Choroid plexus epithelial cell (primary cell): ENCODE measurements at places on chromosomes 13 and 19.

DNA sequence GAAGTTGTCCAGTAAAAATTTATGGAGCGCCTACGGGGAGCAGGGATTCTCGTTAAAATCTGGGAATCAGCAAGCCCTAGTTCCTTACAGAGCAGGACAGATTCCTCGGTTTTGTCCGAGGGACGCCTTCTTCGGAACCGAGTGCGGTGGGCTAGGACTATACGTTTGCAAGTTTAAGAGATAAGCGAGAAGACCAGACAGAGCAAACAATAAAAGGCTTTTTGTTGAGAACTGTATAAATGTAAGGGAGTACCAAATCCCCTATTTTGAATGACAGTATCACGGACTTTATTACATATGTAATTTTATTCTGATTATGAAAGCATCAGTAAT, 971 bp upstream of the ANKRD10 start:
- no peak for DNase-seq

GRCh38 chr19:33060586-33060985, 4.1 kb downstream of the RHPN2 start:
- DNase-seq: no peak

- no peak for DNase-seq
Observed at GRCh38 chr19:33297401-33298145, 4.8 kb downstream of the CEBPA start.

DNA sequence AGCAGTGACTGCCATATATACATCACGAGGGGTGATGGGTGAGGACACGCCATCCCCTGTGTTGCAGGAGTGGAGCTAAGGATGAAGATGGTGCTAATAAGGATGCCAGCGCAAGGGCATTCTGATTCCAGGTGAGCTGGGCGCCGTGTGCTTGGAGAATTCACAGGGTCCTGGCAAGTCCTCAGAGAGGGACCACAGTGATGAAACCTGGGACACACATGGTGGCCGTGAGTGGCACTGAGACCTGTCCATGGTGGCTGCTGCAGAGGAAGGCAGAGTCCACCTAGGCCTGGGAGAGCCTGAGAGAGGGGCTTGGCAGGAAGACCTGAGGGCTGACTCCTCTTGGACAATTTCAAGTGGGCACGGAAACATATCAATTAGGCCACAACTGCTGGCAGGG, 65.2 kb downstream of the RFX2 start:
- DNase-seq: no peak

- DNase-seq: no peak
Observed at GRCh38 chr19:39407410-39407659, 688 bp downstream of the ZFP36 start.

DNA sequence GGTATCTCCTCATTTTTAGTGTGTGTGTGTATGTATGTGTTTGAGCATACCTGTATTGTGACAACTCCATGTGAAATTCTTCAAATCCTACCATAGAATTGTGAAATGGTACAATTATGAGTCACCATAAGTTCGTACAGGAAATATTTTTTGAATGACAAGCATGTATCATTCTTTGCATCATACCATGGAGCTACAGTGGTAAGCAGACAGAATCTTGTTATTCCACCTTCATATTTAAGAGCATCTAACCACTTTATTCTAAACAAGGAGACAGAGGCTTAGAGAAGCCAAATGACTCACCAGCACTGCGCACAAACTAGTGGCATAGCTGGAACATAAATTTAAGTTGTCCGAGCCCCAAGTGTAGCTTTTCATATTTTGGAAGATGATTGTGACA, 4.5 kb upstream of the EPSTI1 start:
- peak; percentile 96 for DNase-seq

GRCh38 chr13:26760832-26761582, 421 bp upstream of the GPR12 start:
- no peak for DNase-seq

GRCh38 chr13:31827707-31828106, 88.4 kb downstream of the RXFP2 start:
- no peak for DNase-seq

- no peak for DNase-seq
Observed at GRCh38 chr19:13622766-13623715, 116.8 kb upstream of the CACNA1A start.

DNA sequence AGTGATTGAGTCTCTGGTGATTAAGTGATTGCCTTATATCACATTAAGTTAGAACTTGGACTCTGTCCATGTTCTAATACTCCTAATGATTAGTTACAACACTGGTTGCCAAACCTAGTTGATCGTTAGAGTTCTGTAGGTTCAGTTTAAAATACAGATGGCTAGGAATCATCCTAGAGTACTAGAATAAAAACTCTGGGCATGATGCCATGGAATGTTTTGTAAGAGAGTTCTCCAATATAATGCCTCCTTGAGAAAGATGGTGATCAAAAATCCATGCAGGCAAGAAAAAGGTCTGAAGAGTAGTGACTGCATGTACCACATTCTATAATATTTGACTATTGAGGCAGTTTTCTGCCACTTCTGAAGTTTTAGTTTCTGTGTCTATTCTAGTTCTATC, 176.3 kb downstream of the GPC5 start:
- peak; percentile 28 for DNase-seq

DNA sequence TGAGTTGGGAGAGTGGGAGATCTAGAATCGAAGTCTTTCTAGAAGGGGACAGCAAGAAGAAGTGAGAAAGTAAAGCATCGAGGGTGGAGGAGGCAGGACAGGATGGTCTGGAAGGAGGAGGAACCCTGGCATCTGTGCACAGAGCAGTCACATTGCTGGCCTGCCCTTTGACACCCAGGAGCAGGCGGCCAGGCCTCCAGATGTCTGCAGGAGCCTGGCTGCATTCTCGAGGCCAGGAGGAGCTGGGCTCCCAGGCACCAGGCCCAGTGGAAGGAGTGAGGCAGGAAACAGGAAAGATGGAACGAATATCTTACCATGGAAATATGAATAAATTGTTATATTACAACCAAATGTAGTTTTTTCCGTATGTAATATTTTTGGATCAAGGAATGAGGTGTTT, 27.7 kb upstream of the ARGLU1 start:
- DNase-seq: no peak

DNA sequence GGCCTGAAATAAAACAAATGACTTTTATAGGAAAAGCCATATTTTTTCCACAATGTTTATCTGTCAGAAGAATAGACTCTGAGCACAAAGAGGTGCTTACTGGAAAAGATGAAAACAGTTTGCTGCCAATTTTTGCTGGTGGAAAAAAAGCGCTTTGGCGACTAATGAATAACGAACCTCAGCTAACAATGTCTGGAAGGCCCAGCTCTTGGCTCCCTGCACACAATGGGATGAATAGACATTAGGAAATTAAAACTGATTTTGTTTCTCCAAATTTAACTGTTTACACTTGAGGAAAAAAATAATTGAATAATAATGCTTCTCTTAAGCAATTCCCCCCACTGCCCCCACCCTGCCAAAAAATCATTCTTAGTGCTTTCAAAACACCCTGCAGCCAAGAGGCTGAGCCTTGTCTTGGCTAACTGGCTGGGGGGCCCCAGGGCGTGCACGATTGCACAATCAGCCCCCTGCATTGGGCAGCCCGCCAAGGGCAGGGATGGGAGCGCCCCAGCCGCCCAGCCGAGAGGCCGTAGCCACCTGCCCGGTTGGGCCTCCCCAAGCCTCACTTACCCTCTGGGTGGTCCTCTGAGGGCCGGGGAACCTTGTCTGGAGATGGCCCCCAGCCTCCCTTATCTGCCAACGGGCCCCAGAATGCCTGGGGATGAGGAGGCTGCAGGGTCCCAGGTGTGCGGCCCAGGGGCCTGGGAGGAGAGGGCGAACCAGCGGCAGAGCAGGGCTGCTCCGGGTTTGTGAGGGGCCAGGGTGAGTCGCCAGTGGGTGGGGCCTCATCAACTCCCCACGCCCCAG, 16.8 kb downstream of the CEBPG start:
- DNase-seq: no peak

- no peak for DNase-seq
Observed at GRCh38 chr13:19184176-19184575, 2.6 kb upstream of the TUBA3C start.

DNA sequence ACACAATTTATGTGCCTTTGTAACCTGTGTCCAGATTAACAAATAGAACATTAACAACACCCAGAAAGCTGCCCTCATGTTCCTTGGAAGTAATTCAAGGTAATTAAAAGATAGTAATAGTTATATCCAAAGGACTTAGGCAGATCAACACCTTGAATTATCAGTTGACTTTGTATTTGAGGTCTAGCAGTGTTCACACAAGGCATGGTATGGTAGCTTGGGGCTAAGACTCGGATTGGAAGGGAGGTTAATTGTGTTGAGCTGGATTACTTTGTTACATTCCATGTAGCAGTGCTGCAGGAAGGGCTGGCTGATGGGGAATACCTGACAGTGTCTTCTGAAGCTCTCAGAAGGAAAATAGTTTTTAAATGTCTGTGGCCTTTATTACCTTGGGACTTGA, 16.8 kb downstream of the SLC25A15 start:
- no peak for DNase-seq

- DNase-seq: no peak
Observed at GRCh38 chr19:35313587-35313986, 15.4 kb upstream of the CD22 start.

- DNase-seq: peak; percentile 55
Observed at GRCh38 chr13:52665325-52665724, 12.7 kb downstream of the SUGT1 start.

DNA sequence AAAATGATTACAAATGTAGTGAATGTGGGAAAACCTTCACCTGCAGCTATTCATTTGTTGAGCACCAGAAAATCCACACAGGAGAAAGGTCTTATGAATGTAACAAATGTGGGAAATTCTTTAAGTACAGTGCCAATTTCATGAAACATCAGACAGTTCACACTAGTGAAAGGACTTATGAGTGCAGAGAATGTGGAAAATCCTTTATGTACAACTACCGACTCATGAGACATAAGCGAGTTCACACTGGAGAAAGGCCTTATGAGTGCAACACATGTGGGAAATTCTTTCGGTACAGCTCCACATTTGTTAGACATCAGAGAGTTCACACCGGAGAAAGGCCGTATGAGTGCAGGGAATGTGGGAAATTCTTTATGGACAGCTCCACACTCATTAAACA, 9.2 kb downstream of the ZNF548 start:
- DNase-seq: no peak

DNA sequence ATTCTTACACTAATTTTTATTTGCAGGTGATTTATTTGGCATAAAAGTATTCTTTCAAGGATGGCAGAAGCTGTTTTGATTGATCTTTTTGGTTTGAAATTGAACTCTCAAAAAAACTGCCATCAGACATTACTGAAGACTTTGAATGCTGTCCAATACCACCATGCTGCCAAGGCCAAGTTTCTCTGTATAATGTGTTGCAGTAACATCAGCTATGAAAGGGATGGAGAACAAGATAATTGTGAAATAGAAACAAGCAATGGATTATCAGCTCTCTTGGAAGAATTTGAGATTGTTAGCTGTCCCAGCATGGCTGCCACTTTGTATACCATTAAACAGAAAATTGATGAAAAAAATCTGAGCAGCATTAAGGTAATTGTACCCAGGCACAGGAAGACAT, 1.2 kb downstream of the LACC1 start:
- no peak for DNase-seq

- no peak for DNase-seq
Observed at GRCh38 chr13:83867708-83868107, 14.6 kb downstream of the SLITRK1 start.

GRCh38 chr13:66995203-66995611, 234.9 kb downstream of the PCDH9 start:
- no peak for DNase-seq

DNA sequence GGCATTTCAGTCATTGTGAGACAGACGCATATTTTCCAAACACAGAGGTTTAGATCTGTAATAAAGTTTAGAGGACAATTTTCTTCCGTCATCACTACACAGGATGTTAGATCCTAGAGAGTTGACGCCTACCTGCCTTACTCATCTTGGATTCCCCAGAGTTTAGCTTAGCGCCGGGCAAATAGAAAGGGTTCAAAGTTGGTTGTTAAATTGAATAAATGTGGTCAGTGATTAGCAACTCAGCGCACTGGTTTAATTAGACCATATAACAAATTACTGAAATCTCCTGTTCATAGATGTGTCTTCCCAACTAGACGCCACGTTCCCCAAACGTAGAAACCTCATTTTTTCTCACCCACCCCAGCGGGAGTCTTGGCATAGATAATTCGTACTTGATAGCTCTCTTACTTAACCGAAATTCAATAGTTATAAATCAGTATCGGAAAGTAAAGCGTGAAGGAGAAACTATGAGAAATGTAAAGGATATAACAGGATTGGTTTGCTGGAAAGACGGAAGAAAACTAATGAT, 726 bp upstream of the UFM1 start:
- DNase-seq: peak; percentile 40

DNA sequence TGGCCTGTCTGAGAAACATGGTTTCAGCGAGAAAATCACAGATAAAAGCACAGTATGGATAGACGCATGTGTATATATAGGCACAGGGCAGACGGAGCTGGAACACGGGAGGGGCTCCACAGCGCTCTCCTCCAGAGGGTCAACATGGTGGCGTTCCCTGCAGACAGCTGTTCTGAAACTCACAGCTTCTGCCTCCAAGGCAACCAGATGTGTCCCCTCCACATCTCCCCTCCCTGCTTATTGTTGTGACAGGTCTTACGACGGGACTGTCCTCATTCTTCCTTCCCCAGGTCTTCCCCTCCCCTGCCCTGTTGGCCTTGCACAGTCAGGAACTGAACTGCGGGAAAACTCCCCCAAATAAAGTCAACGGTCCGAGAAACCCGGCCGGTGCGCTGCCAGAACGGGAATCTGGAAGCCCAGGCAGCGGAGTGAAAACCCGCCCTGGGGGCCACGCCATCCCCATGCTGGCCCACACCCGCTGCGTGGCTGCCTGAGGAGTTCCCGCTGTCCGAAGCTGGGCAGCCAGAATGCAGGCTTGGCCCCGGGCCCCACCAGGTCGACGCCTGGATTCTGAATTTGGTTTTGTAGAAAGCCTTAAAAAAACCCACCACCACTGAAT, 2.6 kb upstream of the TIMM13 start:
- DNase-seq: no peak

DNA sequence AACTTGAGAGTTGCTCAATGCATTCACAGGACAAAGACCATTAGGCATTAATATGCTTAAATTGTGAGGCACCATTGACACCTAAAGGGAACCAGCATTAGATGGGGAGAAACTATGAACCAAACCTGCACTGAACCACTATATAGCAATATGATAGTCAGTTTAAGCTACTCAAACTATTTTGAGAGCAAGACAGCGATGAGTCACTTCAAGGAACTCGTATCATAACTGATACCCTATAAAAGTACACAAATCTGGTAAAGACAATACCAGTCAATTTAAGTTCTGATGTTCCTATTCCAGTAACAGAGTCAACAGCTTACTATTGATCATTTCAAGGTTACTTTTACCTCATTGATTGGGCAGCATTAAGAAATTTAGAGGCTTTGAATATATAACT, 151.3 kb upstream of the ATXN8OS start:
- DNase-seq: no peak

DNA sequence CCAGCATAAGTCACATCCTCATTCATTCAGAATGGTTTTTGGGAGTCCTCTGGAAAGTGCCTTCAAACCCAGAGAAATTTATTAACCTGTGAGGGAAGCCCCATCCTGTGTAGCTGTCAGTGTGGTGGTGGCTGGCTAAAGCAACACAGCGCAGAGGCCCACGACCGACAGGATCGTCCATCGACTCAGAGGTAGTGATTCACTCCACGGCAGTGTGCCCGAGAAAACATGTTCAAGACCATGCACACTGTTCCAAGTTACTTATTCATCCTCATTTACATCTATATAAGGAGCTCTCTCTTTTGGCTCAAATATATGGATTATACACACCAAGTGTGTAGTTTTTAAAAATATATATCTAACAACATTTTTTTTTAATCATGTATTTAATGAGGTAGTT, 96.3 kb upstream of the SLC15A1 start:
- no peak for DNase-seq
